ENCODE measurements at places on chromosomes 16 and 17. TPM values are rescaled to one million over a fixed set of nuclear protein-coding genes. Genes with fewer than 3 reads are reported as not detected.
A peak's percentile ranks its signal among the peaks of the same experiment; 100 is the strongest.

Gene C16orf54
- not detected for total RNA-seq

Gene CCL17
- total RNA-seq = not detected

Gene KRT12
- total RNA-seq = not detected

Gene SOX9
- total RNA-seq = 1.6 TPM

Gene DNASE1L2
- total RNA-seq = 3.4 TPM

Gene KRTAP4-9
- total RNA-seq = not detected

DNA sequence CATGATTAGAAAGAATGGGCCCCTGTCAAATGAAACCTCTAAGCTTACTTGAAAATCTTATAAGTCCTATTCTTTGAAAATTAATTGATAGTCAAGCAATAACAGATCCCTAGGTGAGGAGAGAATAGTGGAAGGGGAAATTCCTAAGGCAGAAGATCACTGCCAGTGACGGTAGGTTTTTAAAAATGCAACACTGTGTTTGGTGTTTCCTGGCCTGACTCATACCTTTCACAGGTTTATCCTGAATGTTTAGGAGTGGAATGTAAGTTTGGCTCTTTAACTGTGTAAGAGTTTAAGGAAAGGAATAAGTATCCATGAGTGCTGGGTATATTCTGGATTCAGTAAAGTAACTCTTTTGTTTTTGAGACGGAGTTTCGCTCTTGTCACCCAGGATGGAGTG is 23.8 kb downstream of the HAPSTR1 start:
- H3K4me1 ChIP-seq = peaks cover 12% of the 10 kb centered on the region
- H3K27ac ChIP-seq = no peak overlapping the region
- peaks cover 6% of the 10 kb centered on the region for H3K27me3 ChIP-seq
- H3K4me3 ChIP-seq = no peak overlapping the region

DNA sequence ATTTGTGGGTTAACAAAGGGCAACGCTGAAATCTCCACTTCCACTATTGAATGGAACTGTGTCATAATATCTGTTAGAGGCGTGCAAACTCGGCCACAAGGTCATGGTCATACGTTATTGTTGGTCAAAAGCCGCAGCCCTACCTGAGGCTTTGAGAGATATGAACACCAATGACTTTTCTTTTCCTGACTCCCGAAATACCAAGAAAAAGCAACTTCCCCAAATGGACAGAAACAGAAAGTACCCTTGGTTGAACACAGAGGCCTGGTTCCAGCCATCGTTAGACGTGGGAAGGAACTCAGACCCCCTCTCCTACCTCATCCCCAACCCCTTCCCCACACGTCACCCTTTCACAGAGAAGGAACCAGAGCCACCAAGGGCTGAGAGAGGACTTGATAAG is 1.4 kb upstream of the PIK3R5 start:
- peaks cover 12% of the 10 kb centered on the region for H3K27me3 ChIP-seq
- H3K36me3 ChIP-seq = peaks cover 14% of the 10 kb centered on the region
- H3K4me3 ChIP-seq = peak overlapping the region; percentile 20
- H3K27ac ChIP-seq = no peak overlapping the region
- no peaks in the 10 kb centered on the region for H3K4me1 ChIP-seq

- no peaks in the 10 kb centered on the region for H3K4me1 ChIP-seq
- H3K27me3 ChIP-seq = no peaks in the 10 kb centered on the region
- no peak overlapping the region for H3K27ac ChIP-seq
- no peaks in the 10 kb centered on the region for H3K36me3 ChIP-seq
- H3K4me3 ChIP-seq = no peak overlapping the region
Measured at GRCh38 chr17:39014795-39015545, 47.8 kb upstream of the FBXO47 start.

DNA sequence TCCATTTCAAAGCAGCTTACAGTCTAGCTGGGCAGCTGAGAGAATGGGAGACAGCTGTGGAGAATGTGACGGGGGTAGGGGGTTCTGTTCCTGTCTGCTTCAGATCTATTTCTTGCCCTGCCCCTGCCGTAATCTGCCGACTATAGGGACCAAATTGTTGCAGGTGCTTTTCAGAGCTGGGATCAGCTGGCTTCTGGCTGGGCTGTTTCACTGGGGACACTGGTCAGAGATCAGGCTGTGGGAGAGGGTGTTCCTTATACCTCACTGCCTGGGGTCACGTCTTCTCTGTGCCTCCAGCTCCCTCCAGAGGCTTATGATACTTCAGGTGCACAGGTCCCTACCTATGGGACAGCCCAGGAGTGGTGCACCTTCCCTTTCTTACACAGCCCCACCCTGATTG is 514.9 kb upstream of the GOT2 start:
- peak; percentile 21 for DNase-seq
- H3K27ac ChIP-seq = peak overlapping the region; percentile 69
- H3K4me3 ChIP-seq = no peak overlapping the region
- H3K4me1 ChIP-seq = peaks cover 15% of the 10 kb centered on the region

- H3K27me3 ChIP-seq = peaks cover under 1% of the 10 kb centered on the region
- DNase-seq = no peak
- H3K27ac ChIP-seq = no peak overlapping the region
- H3K36me3 ChIP-seq = no peaks in the 10 kb centered on the region
Measured at GRCh38 chr16:69083306-69083941, 22.0 kb upstream of the HAS3 start.

DNA sequence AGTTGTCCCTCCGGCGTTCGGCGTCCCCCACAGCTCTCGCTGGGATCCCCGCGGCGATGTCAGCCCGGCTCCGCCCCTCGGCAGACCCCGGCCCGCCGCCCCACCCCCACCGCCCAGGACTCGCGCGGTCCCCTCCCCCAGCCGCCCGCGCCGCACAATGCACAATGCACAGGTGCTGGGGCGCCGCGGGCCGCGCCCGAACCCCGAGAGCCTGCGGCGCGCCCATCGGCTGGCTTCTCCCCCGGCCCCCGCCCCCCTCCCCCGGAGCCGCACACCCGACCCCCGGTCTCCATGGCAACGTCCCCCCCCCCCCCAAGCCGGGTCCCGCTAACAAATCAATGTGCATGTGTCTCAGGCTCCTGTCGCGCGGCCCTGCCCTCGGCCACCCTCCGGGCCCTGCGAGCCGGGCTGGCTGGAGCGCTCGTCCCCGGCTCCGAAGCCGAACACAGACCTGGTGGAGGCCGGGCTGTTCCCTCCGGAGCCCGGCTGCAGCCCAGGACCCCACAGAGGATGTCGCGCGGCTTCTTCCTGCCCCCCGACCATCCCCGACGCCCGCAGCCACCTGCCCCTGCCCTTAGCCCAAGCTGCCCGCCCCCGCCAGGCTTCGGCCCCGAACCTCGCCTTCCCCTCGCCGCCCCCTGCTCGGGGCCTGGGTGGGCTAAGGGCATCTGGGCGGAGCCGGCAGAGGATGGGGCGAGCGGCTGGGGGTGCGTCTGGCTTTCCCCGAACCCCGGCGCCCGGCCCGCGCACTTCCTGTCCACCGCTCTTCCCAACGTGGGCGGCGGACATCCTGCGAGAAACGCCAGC is 818 bp upstream of the CBX8 start:
- H3K27ac ChIP-seq = no peak overlapping the region
- H3K36me3 ChIP-seq = peaks cover 4% of the 10 kb centered on the region
- H3K4me1 ChIP-seq = peaks cover 22% of the 10 kb centered on the region
- peaks cover 37% of the 10 kb centered on the region for H3K27me3 ChIP-seq
- no peak overlapping the region for H3K4me3 ChIP-seq

GRCh38 chr16:929227-930073 is 41.3 kb downstream of the LMF1 start:
- H3K4me1 ChIP-seq = peaks cover 6% of the 10 kb centered on the region
- H3K4me3 ChIP-seq = no peak overlapping the region
- no peak overlapping the region for H3K27ac ChIP-seq
- H3K36me3 ChIP-seq = peaks cover 18% of the 10 kb centered on the region

DNA sequence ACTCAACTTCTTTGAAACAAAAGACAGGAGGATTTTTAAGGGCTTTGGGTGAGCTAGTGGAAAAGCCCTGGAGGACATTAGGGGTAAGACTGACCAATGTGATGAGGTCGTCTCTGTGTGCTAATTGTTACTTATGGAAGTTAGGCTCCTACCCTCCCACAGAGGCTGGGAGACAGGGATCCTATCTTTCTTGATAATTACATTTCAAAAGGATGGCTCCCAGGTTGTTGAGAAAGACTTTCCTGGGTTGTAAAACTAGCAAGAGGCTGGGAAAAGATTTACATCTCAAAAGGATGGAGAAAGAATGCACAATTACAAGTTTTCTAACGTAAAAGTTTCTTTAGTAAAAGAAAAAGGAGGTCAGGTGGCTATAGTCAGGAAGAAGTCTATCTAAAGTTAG is 605.8 kb upstream of the GOT2 start:
- DNase-seq = no peak
- H3K36me3 ChIP-seq = peaks cover 4% of the 10 kb centered on the region
- peaks cover 2% of the 10 kb centered on the region for H3K27me3 ChIP-seq
- no peak overlapping the region for H3K4me3 ChIP-seq
- H3K4me1 ChIP-seq = peaks cover 8% of the 10 kb centered on the region

GRCh38 chr17:56808503-56808902 is 25.2 kb downstream of the C17orf67 start:
- H3K4me1 ChIP-seq = peaks cover 5% of the 10 kb centered on the region
- H3K27ac ChIP-seq = no peak overlapping the region
- H3K36me3 ChIP-seq = no peaks in the 10 kb centered on the region
- H3K4me3 ChIP-seq = no peak overlapping the region
- no peaks in the 10 kb centered on the region for H3K27me3 ChIP-seq

GRCh38 chr16:3520413-3520812 is 19.6 kb downstream of the CLUAP1 start:
- no peak overlapping the region for H3K4me3 ChIP-seq
- no peak overlapping the region for H3K27ac ChIP-seq
- H3K27me3 ChIP-seq = peaks cover 2% of the 10 kb centered on the region

DNA sequence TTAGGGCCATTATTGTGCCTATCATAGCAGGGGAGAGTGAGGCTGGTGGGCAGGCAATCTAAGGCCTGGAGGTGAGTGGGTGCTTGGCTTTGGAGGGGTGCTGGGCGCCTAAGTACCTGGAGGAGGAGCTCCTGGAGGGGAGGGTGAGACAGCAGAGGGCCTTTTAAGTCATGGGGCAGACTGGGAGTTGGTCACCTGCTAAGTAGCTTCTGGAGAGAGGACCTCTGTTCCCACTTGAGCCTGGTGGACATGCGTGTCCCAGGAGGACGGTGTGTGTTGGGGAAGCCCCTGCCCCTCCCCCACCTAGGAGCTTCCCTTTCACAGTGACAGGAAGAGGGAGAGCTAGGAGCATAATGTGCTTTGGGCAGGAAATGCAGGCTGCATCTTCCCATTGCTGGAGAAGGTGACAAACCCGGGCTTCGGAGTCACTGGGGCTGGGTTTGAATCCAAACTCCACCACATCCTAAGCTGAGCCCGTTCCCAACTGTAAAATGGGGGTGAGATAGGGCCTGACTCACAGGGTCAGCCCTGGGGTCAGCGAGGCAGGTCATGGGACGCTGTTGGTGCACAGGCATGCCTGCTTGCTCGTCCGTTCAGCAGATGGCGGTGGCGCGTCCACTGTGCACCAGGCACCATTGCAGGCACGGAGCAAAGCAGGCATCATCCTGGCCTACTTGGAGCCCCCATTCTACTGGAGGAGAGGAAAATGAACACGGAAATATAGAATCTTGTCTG is 37.9 kb downstream of the CMIP start:
- DNase-seq = no peak
- H3K27me3 ChIP-seq = peaks cover 2% of the 10 kb centered on the region
- H3K4me1 ChIP-seq = peaks cover 11% of the 10 kb centered on the region

DNA sequence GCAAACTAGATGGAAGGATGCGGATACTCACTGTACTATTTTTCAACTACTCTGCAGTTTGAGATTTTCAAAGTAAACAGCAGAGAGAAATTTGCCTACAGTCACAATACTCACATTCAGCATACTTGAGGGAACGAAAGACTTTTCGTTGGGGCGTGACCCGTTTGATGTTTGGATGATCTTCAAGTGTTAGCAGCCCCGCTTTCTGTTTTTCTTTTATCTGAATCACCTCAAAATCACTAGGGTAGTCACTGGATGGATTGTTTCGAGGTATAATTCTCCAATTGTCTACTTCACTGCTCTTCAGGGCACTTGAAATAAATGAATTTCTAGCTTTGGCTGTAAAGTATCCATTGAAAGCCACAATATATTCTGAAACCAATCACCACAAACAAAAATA is 17.8 kb downstream of the MBTPS1 start:
- H3K27ac ChIP-seq = peak overlapping the region; percentile 19
- H3K4me3 ChIP-seq = no peak overlapping the region
- no peaks in the 10 kb centered on the region for H3K36me3 ChIP-seq
- DNase-seq = no peak
- H3K4me1 ChIP-seq = peaks cover 15% of the 10 kb centered on the region

DNA sequence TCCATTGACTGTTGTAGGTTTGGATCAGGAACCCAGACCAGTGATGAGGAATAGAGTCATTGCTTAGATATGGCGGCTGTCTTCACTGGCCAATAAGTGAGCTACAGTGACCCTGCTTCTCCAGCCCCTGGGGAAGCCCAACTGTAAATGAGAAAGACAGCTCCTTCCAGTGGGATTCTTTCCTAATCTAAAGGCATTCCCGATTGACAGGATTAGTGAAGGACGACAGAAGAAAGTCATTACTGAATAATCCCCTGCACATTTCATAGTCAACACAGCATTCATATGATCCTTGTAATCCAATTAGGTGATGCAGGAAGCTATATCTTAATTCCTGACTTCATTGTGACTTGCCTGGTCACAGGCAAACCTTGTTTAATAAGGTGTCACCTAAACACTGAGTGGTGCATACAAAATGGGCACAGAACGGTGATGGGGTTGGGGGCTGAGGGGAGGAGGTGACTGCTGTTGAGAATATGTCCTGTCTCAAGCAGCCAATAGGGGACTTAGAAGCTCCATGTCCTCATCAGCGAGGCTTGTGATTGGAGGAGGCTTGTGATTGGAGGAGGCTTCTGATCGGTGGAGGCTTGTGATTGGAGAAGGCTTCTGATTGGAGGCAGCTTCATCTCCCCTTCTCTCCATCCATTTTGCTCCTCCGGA is 242.6 kb downstream of the XYLT1 start:
- H3K36me3 ChIP-seq = no peaks in the 10 kb centered on the region
- H3K27ac ChIP-seq = no peak overlapping the region
- no peak for DNase-seq
- H3K4me3 ChIP-seq = no peak overlapping the region

- peaks cover 3% of the 10 kb centered on the region for H3K27me3 ChIP-seq
- DNase-seq = no peak
- H3K36me3 ChIP-seq = peaks cover 13% of the 10 kb centered on the region
- H3K27ac ChIP-seq = no peak overlapping the region
- no peaks in the 10 kb centered on the region for H3K4me1 ChIP-seq
Measured at GRCh38 chr16:82023206-82023605, 11.8 kb upstream of the HSD17B2 start.

- H3K4me3 ChIP-seq = no peak overlapping the region
- no peaks in the 10 kb centered on the region for H3K36me3 ChIP-seq
- H3K4me1 ChIP-seq = peaks cover 30% of the 10 kb centered on the region
- peak; percentile 88 for DNase-seq
Measured at GRCh38 chr17:27602721-27603420, 28.1 kb upstream of the LGALS9 start.

GRCh38 chr17:66695098-66695497 is 139.8 kb upstream of the CACNG5 start:
- H3K4me3 ChIP-seq = no peak overlapping the region
- H3K27me3 ChIP-seq = no peaks in the 10 kb centered on the region
- no peak for DNase-seq
- H3K4me1 ChIP-seq = no peaks in the 10 kb centered on the region
